ENCODE measurements at places on chromosomes 7 and 10. TPM values are rescaled to one million over a fixed set of nuclear protein-coding genes. Genes with fewer than 3 reads are reported as not detected.

PRSS37 gene
- not detected for total RNA-seq

ABLIM1 gene
- total RNA-seq: 198 TPM

CAV1 gene
- 1,540 TPM for total RNA-seq

TLL2 gene
- total RNA-seq: not detected

NME8 gene
- not detected for total RNA-seq

HOXA4 gene
- total RNA-seq: 1.6 TPM

GPR141 gene
- total RNA-seq: not detected

INTS15 gene
- total RNA-seq: 20.5 TPM

CEP55 gene
- total RNA-seq: 18.9 TPM
